Upper lobe of right lung (tissue), 1 donor: ENCODE measurements at places on chromosomes 2 and 18. TPM values are rescaled to one million over a fixed set of nuclear protein-coding genes. Genes with fewer than 3 reads are reported as not detected.

DNA sequence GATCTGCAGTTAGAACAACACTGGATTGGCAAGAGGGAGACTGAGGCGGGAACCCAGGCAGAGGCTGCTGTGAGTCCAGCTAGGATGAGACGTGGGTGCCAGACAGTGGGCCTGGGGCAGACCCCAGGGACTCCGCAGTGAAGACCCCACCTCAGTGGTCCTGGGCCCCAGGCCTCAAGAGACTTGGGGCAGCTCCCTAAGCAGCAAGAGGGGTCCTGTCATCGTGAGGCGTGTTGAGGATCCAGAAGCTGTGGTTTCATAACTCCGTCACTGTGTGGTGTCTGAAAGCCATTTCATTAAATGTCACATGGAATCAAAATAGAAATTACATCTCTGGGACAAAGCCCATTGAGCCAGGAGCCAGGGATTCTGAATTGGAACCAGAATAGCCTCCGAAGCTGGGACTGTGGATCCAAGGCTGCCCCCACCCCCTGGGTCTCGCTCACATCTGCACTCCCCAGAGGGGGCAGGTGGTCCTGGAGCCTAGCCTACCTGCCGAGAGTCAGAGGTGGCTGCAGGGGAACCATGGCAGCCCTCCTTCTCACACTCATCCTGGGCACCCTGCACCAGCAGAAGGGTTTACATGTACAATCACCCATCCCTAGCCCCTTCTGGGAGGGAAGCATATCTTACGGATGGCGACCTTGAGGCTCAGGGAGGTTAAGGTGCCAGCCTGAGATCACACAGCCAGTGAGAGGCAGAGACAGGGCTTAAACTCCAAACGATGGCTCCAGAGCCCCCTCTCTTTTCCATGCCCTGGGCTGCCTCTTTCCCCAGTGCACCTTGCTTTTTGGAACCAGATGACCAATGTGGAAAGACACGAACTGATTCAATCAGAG is 23.2 kb downstream of the RRM2 start:
- no peak overlapping the region for H3K27ac ChIP-seq
- H3K4me1 ChIP-seq: peaks cover 4% of the 10 kb centered on the region
- H3K27me3 ChIP-seq: no peaks in the 10 kb centered on the region
- H3K4me3 ChIP-seq: no peak overlapping the region
- H3K36me3 ChIP-seq: no peaks in the 10 kb centered on the region
- no peak for DNase-seq

DNA sequence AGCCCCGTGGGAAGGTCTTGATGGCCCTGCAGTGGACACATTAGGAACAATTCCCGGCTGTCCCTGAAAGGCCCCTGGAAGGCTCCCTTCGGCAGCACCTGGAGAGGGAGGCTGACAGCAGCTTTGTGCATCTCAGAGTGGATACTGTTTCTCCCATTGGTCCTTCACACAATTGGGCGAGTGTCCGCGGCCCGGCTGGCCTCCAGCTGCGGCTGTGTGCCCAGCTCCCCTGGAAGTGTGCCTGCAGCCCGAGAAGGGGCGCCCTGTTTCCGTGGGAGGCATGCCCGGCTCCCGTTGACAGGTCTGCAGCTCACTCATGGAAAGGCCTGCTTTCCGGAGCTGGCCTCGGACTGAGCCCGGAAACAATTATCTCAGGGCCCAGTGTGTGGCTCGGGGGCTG is 103.7 kb downstream of the LPIN1 start:
- no peaks in the 10 kb centered on the region for H3K4me1 ChIP-seq
- H3K27ac ChIP-seq: no peak overlapping the region
- no peak overlapping the region for H3K4me3 ChIP-seq
- DNase-seq: no peak
- no peaks in the 10 kb centered on the region for H3K36me3 ChIP-seq

- peaks cover 15% of the 10 kb centered on the region for H3K4me1 ChIP-seq
- DNase-seq: no peak
- no peaks in the 10 kb centered on the region for H3K36me3 ChIP-seq
- no peak overlapping the region for H3K27ac ChIP-seq
- H3K27me3 ChIP-seq: no peaks in the 10 kb centered on the region
- H3K4me3 ChIP-seq: no peak overlapping the region
Observed at GRCh38 chr2:42752314-42752713, 11.6 kb downstream of the OXER1 start.

- no peak overlapping the region for H3K4me3 ChIP-seq
- H3K4me1 ChIP-seq: peaks cover 2% of the 10 kb centered on the region
- H3K27ac ChIP-seq: no peak overlapping the region
- peaks cover 19% of the 10 kb centered on the region for H3K36me3 ChIP-seq
- no peaks in the 10 kb centered on the region for H3K27me3 ChIP-seq
Observed at GRCh38 chr2:191280290-191280689, 35.1 kb downstream of the MYO1B start.

The BMP10 gene
- 1.4 TPM for total RNA-seq

DNA sequence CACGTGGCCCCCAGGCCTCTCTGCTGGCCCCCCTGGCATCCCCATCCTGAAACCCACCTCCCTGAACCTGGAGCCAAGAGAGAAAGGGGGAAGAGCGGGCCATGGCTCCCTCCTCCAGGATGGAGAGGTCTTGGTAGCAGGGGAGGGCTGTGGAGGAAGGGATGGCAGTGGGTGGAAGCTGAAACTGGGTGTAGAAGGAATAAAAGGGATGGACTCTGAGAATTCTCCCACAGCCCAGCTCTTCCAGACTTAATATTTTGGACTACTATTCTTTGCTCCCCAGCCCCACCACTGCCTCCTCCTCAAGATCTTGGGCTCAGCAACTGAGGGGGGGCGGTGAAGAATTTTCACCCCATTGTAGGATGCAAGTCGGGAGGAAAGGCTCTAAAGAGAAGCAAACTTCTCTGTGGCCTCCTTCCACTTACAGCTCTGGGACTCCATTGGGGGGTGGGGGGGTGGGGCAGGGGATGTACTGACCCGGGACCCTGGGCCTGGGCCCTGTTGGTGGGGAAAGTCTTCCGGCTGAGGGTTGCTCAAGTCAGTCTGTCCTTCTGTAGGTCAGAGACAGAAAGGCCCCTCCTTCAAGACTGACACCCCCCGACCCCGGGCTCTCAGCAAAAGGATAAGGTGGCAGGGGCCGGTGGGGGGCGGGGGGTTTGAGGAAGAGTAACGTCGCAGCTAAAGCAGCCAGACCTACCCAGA is 501 bp downstream of the TNS1 start:
- peak overlapping the region; percentile 30 for H3K27ac ChIP-seq
- H3K4me3 ChIP-seq: peak overlapping the region; percentile 35
- no peak for DNase-seq
- H3K4me1 ChIP-seq: peaks cover 6% of the 10 kb centered on the region
- H3K27me3 ChIP-seq: no peaks in the 10 kb centered on the region

DNA sequence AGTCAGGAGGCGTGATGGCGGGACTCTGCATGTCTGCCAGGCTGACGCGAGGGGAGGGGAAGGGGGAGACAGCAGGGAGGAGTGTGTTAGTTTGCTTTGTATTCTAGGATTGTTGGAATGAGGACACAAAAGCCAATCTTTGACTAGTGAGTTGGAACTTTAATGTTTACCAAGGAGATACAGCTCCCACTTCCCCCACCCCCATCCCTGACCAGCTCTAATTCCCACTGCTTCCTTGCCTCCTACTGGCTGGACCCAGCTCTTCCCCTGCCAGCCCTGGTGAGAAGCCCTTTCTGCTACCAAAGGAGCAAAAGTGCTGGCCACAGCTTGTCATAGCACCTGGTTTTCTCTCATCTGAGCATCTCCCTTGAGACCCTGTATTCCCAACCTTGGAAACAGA is 84.5 kb downstream of the CELF4 start:
- H3K36me3 ChIP-seq: no peaks in the 10 kb centered on the region
- no peak overlapping the region for H3K27ac ChIP-seq
- H3K27me3 ChIP-seq: peaks cover 28% of the 10 kb centered on the region
- DNase-seq: no peak
- H3K4me1 ChIP-seq: peaks cover 3% of the 10 kb centered on the region

The CHRND gene
- total RNA-seq: not detected

GRCh38 chr18:11522992-11523391 is 86.4 kb upstream of the SLC35G4 start:
- H3K27ac ChIP-seq: no peak overlapping the region
- H3K36me3 ChIP-seq: no peaks in the 10 kb centered on the region
- H3K27me3 ChIP-seq: no peaks in the 10 kb centered on the region
- no peak for DNase-seq
- H3K4me3 ChIP-seq: no peak overlapping the region

GRCh38 chr2:45814488-45814887 is 163.0 kb downstream of the PRKCE start:
- H3K4me3 ChIP-seq: no peak overlapping the region
- no peak for DNase-seq
- no peaks in the 10 kb centered on the region for H3K36me3 ChIP-seq
- H3K27ac ChIP-seq: no peak overlapping the region
